ENCODE measurements at places on chromosomes 1 and 21.

GRCh38 chr1:5200006-5200405 is 545.6 kb downstream of the AJAP1 start:
- no peak for DNase-seq

DNA sequence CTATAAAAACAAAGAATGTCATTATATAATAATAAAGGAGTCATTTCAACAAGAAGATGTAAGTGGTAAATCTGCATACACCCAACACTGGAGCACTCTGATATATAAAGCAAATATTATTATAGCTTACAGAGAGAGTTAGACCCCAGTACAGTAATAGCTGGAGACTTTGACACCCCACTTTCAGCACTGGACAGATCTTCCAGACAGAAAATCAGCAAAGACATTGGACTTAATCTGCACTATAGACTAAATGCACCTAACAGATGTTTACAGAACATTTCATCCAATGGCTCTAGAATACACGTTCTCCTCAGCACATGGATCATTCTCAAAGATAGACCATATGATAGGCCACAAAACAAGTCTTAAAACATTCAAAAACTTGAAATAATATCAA is 20.0 kb upstream of the KCNH1 start:
- DNase-seq, result no peak

DNA sequence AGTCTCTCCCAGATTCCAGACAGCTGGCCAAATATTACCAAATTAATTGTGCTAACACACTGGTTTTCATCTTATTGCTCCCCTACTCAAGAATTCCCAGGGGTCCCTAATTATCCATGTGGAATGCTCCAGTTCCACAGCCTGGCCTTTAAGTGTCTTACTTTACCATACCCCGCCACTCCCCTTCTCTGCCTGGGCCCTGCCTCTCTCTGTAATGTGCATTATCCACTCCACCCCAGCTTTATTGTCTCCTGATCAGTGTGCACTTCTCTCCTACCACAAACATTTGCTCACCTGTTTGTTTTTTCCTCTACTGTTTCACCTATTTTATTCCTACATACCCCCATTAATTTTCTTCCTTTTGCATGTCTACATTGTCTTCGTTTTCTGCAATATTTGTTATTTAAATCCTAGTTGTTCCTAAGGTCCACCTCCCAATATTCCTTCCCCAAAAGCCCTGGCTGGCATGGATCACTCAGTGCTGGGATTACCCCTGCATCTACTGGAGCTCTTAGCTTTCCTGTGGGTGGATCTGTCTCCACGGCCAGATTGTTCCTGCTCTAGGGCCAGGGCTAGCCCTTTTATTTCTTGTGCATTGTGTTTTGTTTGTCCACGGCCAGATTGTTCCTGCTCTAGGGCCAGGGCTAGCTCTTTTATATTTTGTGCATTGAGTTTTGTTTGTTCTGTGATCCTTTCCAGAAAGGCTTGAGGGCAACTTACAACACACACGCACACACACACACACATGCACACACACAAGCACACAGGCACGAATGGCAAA is 33.4 kb upstream of the ATP1B1 start:
- DNase-seq, result no peak

GRCh38 chr1:75771978-75772377 is 14.1 kb upstream of the RABGGTB start:
- DNase-seq, result no peak

Measured in GF-D8 (cell line).